GM23248 (cell line): ENCODE measurements at places on chromosomes 1 and 21.

DNA sequence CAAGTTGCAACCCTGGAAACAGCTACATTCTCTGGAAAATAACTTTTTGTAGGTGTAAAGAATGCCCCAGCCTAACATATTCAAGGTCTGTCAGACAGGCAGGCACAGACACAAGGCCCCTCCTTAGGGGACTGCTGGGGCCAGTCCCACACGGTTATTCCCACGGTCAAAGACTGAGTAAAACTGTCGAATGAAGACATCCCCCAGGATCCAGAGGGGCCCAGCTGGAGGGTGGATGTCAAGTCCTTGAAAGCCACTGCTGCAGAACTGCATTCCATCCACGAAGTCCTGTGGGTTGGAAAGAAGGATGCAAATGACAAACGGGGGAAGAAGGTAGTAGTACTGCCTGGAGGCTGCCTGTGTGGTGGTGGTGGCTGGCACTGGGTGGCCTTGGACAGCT, 6.9 kb upstream of the RAB7B start:
- DNase-seq = no peak

- DNase-seq = no peak
These were observed 81.0 kb downstream of the NOTCH2 start for GRCh38 chr1:119988306-119989062.

DNA sequence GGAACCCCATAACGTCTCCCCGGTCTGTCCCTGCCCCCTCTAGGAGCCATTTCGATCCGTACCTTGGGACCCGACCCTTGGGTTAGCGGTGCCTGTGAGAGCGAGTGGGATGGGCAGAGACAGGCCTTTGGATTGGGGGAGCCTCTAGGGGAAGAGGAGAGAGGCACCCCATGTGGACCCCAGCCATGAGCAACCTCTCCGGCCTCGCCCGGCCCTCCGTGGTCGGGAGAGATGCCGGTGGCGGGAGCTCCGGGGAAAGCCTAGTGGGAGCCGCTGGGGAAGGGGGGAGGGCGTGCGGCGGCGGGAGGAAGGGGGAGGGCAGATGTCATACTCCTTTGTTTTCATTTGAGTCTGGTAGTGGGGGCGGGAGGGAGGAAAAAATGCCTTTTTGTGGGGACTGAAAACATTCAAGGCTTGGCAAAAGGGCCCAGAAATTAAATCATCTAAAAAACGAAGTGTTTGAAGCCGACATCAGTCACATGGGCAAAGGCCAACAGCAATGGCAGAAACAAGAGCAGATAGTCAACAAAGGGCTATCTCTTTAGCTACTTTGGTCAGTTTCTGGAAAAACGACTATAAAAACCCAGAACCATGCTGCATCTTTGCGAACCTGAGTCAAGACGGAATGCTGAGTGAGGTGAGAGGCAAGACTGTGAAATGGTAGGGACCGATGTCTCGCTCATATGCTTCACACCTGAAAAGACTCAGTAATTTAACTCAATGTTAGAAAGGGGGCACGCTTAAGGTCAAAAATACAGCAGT, 758 bp downstream of the PTBP2 start:
- peak; percentile 68 for DNase-seq

DNA sequence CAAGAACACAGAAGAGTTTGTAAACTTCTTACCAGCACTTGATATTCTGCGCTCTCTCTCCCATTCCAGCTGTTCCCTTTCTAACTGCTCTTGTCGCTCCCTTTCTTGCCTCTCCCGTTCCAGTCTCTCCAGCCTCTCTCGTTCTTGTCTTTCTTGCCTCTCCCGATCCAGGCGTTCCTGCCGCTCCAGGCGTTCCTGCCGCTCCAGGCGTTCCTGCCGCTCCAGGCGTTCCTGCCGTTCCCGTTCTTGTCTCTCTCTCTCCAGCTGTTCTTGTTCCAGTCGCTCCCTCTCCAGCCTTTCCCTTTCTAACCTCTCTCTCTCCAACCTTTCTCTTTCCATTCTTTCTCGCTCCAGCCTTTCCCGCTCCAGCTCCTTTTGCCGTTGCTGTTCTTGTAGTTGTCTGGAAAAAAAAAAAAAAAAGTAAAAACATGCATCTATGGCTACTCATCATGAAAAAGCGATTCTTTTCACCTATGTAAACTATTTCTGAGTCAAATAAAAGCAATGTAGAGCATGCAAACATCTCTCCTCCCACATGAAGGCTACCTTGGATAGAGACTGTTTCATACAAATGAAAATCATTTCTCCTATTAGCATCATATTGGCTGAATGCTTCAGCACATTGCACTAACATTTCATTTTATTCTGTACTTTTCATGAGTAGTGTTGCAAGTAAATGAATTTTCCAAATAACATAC, 91.5 kb upstream of the LBR start:
- DNase-seq = no peak

- DNase-seq = peak; percentile 63
These were observed 93.7 kb downstream of the HHIPL2 start for GRCh38 chr1:222454186-222454585.

DNA sequence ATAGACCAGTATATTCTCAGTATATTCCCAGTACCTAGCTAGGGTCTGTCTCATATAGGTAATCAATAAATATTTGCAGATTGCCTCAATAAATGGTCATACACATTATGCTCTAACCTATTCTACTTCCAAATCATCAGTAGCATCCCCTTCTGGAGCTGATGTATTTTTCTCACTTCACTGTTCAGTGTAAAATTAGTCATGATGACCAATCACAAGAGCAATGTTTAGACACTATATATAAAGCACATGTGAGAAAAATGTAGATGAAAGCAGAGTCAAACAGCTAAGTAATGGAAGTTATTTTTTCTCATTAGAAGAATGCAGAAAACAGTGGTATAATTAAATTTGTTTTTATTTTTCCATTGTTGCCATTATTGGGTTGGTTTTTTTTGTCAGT, 34.7 kb downstream of the EPRS1 start:
- DNase-seq = peak; percentile 61

DNA sequence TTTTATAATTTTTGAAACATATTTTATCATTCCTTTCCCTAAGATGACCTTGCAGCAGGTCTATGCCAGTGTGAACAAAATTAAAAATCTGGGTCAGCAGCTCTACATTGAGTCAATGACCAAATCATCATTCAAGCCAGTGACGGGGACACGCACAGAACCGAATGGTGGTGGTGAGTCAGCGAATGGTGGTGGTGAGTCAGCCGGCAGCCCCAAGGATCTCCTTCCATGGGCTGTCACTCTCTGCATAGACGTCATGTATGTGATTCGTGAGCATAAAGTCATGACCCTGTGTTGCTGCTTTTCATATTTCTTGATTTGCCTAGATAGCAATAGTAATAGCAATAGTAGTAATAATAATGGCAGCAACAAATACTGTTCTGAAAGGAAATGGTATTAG, 26.3 kb downstream of the PER3 start:
- DNase-seq = peak; percentile 96

GRCh38 chr1:61120998-61121397, 38.6 kb downstream of the NFIA start:
- peak; percentile 76 for DNase-seq

- DNase-seq = peak; percentile 35
These were observed 127.4 kb downstream of the HMCN1 start for GRCh38 chr1:185861630-185862029.

GRCh38 chr1:168742386-168742785, 13.4 kb upstream of the DPT start:
- no peak for DNase-seq

- no peak for DNase-seq
These were observed 398.1 kb downstream of the MATN1 start for GRCh38 chr1:30325085-30325935.

GRCh38 chr1:174800876-174801275, 198.9 kb upstream of the CACYBP start:
- no peak for DNase-seq

DNA sequence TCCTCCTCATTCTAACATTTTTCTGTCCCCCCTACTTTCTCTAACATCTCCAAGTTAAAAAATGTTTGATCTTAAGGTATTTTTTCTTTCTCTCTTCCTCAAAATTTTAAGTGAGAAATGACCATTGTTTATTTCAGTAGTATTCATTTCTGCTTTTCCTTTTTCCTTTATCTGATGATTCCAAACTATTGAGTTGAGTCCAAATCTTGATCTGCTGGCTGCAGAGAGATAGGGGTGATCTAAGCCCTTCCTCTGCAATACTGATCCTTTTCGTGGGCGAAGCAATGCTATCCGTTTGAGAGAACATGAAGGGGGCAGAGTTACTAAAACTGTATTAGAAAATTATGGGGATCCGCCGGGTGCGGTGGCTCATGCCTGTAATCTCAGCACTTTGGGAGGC, 516 bp upstream of the NMNAT2 start:
- no peak for DNase-seq

GRCh38 chr1:39212499-39212898, 8.0 kb downstream of the MACF1 start:
- DNase-seq = no peak

DNA sequence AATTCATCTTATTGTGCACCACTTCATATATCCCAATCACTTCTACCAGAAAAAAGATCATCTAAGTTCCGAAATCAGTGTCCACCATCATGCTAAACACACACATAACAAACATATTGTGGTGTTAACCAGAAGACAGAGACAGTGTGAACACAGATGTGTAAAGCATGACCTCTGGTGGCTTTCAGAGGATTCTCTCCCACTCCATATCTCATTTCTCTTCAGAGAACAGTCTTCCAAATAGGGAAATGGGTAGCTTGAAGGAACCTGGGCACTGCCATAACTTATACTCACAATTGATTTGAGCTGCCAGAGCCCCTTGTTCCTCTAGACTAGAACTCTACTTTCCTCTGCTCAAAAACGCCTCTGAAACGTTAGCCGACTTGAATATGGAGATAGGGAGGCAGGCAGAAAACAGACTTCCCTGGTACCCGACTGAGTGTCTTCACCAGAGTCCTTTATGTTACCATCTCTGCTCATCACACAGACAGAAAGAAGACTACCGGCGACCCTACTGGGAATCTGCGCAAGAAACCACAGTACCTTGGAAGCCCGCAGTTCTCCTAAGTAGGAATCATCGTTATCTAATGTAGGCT, 1.8 kb upstream of the ELAPOR1 start:
- peak; percentile 73 for DNase-seq

DNA sequence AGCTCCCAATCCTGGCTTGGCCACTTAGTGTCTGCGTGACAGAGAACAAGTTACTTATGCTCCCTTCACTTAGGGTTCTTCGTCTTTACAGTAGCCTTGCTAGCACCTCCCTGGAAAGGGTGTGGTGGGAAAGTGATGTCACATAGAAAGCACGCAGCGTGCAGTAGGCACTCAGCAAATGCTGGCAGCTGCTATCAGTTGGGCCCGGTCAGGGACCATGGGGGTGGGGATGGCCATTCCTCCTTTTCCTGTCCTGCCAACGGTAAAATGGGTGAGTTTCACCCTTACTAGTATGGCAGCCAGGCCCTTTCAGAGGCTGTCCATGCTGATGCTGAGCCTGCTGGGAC, 6.2 kb upstream of the KCNA10 start:
- peak; percentile 68 for DNase-seq

GRCh38 chr1:19643602-19644394, at the start of gene NBL1:
NBL1 (plus strand) TSS chr1:19644311; CDS start chr1:19655031, 10,720 bp downstream.
- peak; percentile 87 for DNase-seq

- DNase-seq = no peak
These were observed 599.5 kb upstream of the B3GALT2 start for GRCh38 chr1:193785850-193786420.
